ENCODE measurements at places on chromosomes 7 and 10.

GRCh38 chr10:100154666-100155065 is 31.2 kb downstream of the ERLIN1 start:
- no peaks in the 10 kb centered on the region for H3K27me3 ChIP-seq
- peaks cover 56% of the 10 kb centered on the region for H3K36me3 ChIP-seq
- no peak overlapping the region for H3K4me3 ChIP-seq
- no peaks in the 10 kb centered on the region for H3K4me1 ChIP-seq

- peak overlapping the region; percentile 67 for H3K4me3 ChIP-seq
- peaks cover 4% of the 10 kb centered on the region for H3K36me3 ChIP-seq
- H3K27ac ChIP-seq: peak overlapping the region; percentile 77
- H3K27me3 ChIP-seq: no peaks in the 10 kb centered on the region
- peaks cover 32% of the 10 kb centered on the region for H3K4me1 ChIP-seq
These were observed 27.2 kb downstream of the CCM2 start for GRCh38 chr7:45026984-45027773.

GRCh38 chr7:82442492-82443035 is 1.0 kb downstream of the CACNA2D1 start:
- no peaks in the 10 kb centered on the region for H3K36me3 ChIP-seq
- no peak overlapping the region for H3K27ac ChIP-seq
- H3K27me3 ChIP-seq: no peaks in the 10 kb centered on the region
- DNase-seq: no peak
- no peaks in the 10 kb centered on the region for H3K4me1 ChIP-seq
- H3K4me3 ChIP-seq: no peak overlapping the region

DNA sequence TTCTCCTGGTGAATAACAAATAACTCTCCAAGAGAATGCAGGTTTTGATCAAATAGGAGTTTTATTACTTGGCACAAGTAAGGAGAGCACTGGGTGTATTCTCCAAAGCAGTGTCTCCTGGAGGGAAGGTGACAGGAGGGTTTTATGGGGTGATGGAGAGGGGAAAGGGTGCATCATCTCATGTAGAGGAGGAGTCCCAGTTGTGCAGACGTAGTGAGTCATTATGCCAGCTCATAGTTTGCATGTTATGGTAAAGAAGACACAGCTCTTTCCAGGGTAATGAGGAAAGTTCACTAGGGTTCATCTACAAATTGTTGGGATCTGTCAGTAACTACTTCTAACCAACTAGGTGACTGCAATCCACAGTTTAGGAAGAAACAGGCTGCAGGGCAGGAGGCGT is 347.9 kb upstream of the MEOX2 start:
- no peak overlapping the region for H3K4me3 ChIP-seq
- no peak overlapping the region for H3K27ac ChIP-seq
- no peaks in the 10 kb centered on the region for H3K27me3 ChIP-seq
- DNase-seq: no peak

- no peak overlapping the region for H3K27ac ChIP-seq
- H3K4me3 ChIP-seq: no peak overlapping the region
- DNase-seq: no peak
These were observed 118.8 kb downstream of the IQUB start for GRCh38 chr7:123415625-123416024.

GRCh38 chr7:22934473-22935065 is 79.4 kb downstream of the HYCC1 start:
- no peaks in the 10 kb centered on the region for H3K4me1 ChIP-seq
- H3K27me3 ChIP-seq: no peaks in the 10 kb centered on the region
- H3K4me3 ChIP-seq: no peak overlapping the region

- H3K27me3 ChIP-seq: no peaks in the 10 kb centered on the region
- H3K27ac ChIP-seq: peak overlapping the region; percentile 54
- peaks cover 8% of the 10 kb centered on the region for H3K4me1 ChIP-seq
- DNase-seq: no peak
These were observed 1.1 kb downstream of the DENND11 start for GRCh38 chr7:141700848-141701371.

DNA sequence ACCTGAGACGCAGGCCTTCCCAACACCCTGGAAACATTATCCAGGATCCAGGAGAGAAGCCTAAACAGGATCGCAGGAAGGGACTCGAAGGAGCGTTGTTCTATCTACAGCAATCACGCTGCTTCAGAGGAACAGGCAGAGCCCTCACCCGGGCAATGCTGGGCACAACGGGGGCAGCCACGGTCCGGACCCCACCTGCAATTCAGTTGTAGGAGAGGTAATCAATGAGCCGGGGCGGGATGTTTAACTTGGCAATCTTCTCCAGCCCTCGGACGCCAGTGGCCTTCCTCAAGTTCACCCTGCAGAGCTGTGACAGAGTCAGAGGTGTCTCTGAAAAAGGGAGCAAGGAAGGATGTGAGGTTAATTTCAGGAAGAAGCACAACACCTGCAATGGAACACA is 25.9 kb downstream of the ASB13 start:
- H3K4me3 ChIP-seq: no peak overlapping the region
- H3K27me3 ChIP-seq: no peaks in the 10 kb centered on the region
- no peaks in the 10 kb centered on the region for H3K4me1 ChIP-seq
- DNase-seq: no peak
- peaks cover 4% of the 10 kb centered on the region for H3K36me3 ChIP-seq

GRCh38 chr10:131400513-131400912 is 89.0 kb upstream of the TCERG1L start:
- no peak overlapping the region for H3K27ac ChIP-seq
- H3K36me3 ChIP-seq: no peaks in the 10 kb centered on the region
- H3K4me3 ChIP-seq: no peak overlapping the region

All from effector memory CD4-positive, alpha-beta T cell (primary cell).